ENCODE measurements at places on chromosomes 16 and 17.

- no peak for DNase-seq
Observed at GRCh38 chr16:19549673-19550072, 5.8 kb upstream of the VPS35L start.

GRCh38 chr17:41340934-41341861, 9.4 kb downstream of the KRT33A start:
- no peak for DNase-seq

GRCh38 chr17:35947156-35947585, 3.7 kb upstream of the LYZL6 start:
- DNase-seq, result peak; percentile 80

GRCh38 chr16:74625500-74626350, 18.8 kb upstream of the GLG1 start:
- DNase-seq, result no peak

DNA sequence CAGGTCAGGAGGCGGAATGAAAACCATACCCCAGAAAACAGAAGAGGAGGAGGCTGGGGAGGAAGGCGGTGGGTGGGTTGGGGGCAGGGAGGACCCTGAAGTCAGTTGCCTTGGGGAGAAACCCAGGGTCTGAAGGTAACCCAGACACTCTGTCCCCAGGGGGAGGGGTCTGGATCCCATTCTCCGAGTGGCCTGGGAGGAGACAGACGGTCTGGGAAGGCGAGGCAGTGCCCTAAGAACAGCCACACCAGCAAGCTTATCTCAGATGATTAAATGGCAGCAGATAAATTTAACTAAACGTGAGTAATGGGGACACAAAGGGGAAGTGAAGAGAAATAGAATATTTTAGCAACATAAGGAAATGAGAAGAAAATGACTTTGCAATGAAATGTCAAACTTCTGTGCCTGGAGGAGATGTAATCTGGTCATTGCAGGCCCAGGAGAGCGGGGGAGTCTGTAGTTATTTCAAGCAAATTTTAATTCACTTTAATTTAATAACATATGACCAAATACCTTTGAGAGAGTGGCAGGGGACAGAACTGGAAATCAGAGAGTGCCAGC, 21.4 kb upstream of the ZFP90 start:
- DNase-seq, result no peak

DNA sequence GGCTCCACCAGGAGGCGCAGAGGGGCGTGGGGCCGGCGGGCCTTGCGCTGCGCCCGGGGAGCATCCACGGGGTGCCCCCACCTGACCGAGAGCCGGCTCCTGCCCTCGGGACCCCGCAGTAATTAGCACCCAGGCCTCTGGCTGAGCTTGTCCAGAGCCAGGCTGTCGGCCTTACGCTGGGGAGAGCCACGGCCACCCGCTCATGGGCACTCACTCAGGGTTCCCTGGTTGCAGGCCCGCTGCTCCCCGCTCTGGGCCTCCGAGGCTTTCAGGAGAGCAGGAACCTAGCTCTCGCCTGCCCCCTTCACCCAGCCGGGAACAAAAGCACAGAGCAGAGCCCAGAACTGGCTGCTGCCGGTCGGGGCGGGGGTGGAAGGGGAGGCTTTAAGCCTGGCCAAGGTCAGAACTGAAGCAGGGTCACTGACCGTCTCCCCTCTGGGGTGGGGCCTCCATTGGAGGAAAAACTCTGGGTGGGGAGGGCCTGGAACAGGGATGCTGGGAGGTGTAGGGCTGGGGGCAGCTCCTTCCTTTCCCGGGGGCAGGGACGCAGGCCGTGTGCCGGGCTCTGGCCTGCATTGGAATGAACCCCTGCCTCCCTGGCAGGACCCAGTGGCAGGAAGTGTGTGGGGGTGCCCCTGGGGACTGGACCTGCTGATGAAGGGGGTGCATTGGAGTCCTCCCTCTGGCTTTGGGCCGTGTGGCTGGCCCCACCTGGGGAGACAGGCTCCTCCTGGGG, 12.3 kb downstream of the GLIS2 start:
- peak; percentile 81 for DNase-seq

GRCh38 chr17:36687736-36688135, 86.4 kb downstream of the MRM1 start:
- DNase-seq, result no peak
